ENCODE measurements at places on chromosomes 16 and 17.

DNA sequence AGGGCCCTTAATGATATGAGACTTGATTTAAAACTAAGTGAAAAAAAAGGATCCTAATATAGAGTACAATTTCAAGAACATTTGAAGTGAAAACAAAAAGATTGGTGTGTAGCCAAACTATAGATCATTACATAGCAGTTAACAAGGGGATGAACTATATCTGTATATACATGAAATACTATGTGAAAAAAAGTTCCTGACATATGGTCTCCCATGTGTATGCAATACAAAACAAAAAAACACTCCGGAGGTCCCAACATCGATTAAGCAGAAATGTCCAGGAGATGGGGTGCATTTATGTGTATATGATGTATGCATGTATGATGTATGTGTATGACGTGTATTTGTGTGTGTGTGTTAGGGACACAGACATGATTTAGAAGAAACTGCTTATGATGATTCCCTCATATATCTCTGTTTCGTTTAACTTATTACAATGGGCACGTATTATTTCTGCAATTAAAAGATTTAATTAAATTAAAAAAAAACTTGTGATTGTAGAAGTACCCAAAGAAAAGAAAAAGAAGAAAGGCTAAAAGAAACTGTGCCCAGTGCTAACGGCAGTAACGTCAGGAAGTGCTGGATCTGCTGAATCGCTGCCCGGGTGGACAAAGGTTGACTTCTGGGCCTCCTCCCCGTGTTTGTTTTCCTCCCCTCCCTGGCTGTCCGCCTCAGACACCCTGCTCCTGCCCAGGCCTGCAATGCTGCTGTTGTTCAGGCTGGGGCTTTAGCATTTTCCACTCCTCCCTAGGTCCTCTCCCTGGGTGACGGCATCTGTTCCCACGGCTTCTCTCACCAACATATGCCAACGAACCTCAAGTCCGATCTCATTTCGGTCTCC, 36.9 kb downstream of the TBX4 start:
- DNase-seq, result no peak

- DNase-seq, result no peak
Measured at GRCh38 chr16:1278477-1278876, 22.6 kb downstream of the TPSD1 start.

- no peak for DNase-seq
Measured at GRCh38 chr16:13421726-13422125, 498.2 kb upstream of the ERCC4 start.

DNA sequence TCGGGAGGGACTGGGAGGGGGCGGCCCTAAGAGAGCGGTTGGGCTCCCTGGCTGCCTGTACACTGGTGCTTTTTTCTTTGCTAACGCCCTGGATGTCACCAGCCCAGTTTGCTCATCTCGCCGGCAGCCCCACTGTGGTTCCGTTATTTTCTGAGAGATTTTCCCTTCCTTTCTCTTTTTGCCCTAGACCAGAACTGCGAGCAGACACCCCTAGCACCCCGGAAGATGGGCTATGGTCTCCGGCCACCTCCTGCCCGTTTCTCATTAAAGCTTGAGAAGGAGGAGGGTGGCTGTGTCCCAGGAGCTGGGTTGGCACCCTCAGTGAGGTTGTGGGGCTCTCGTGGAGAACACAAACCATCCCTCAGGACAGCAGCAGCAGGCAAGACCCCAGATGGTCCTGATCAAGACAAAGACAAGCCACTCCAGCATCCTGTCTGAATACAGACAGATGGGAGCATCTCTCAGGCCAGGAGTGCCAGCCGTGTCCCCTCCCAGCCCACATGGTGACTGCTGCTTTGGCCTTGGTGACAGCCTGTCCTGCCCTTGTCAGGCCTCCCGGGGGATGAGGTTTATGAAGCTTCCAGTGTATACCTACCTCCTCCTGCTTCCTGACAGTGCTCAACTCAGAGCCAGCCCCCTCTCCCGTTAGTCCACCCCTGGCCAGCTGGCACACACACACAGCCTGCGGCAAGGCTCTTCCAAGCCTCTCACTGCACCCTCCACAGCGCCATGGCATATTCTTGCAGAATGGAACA, 77.2 kb downstream of the KCNJ12 start:
- no peak for DNase-seq

DNA sequence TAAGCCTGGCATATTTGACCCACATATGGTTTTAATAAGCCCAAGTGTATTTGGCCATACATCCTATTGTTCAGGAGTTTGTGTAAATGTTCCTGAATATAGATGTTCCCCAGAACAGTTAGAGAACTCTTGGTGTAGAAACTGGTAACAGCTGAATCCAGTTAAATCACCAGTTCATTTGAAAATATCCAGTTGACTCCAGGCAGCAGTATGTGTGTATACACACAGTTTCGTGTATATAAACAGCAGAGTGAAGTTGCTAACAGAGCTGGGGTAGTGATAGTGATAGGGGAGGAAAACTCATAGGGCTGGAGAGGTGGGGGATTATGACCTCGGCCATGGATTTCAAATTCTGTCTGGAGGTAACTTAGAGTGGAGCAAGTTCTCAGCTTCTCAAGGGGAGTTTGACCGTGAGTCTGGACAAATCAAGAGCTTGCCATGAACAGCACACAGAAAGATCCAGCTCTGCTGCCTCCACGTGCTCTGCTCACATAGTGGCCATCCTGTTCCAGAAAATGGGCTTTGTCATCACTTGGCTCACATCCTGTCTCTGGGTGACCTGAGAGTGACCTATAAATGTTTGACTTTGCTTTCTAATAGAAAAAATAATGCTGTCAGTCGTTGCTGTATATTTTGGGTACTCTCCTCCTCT, 30.6 kb upstream of the MMD start:
- DNase-seq, result peak; percentile 71

DNA sequence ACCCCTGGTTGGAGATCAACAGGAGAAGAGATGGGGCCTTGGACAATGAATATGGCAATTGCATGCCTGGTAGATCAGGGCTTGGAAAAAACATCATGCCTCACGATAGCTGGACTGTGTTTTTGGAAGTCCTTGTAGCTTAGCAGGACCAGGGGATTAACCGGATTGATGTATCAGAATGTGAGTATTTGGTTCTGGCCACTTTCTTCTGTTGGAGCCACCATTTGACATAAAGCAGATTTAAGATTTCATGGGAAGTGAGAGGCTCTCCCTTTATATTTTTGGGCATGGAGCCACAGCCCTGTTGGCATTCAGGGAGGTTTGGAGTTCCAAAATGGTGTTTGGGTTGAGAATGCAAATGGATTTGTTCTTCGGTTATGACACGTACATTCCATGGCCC, 424.7 kb upstream of the MAF start:
- no peak for DNase-seq

- DNase-seq, result no peak
Measured at GRCh38 chr16:15976929-15977637, 27.7 kb downstream of the ABCC1 start.

DNA sequence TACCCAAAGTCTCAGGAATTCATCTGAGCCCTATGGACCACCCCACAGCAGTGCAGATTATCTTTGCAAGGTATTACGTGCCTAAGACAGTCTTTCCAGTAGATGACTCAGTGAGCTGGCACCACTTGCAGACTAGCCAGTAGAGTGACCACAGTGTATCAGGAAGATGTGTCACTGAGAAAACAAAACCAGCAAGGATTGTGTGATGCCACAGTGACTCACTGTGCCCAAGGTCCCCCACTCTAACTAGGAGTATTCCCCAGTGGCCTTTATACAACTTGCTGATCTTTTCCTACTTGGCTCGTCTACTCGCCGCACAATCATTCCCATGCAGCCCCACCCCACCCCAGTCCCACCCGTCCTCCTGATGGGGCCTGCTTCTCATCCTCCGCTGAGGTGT, 26.8 kb upstream of the PRKCA start:
- no peak for DNase-seq

DNA sequence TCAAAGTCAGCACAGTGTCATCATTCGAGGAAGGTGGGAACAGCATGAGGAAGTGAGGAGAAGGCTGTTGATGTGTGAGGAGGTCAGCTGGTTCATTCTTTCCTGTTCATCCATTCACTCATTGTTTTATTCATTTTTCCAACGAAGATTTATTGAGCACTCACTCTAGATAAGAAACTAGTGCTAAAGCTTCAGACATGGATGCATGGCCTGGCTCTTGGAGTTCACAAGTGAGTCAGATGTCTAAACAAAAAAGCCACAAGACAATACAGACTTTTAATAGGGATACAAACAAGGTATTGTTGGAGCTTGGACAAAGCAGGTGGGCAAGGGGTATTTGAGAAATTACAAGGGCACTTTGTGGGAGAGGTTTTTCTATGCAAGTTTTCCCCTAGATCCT, 31.3 kb upstream of the MPHOSPH6 start:
- DNase-seq, result no peak

DNA sequence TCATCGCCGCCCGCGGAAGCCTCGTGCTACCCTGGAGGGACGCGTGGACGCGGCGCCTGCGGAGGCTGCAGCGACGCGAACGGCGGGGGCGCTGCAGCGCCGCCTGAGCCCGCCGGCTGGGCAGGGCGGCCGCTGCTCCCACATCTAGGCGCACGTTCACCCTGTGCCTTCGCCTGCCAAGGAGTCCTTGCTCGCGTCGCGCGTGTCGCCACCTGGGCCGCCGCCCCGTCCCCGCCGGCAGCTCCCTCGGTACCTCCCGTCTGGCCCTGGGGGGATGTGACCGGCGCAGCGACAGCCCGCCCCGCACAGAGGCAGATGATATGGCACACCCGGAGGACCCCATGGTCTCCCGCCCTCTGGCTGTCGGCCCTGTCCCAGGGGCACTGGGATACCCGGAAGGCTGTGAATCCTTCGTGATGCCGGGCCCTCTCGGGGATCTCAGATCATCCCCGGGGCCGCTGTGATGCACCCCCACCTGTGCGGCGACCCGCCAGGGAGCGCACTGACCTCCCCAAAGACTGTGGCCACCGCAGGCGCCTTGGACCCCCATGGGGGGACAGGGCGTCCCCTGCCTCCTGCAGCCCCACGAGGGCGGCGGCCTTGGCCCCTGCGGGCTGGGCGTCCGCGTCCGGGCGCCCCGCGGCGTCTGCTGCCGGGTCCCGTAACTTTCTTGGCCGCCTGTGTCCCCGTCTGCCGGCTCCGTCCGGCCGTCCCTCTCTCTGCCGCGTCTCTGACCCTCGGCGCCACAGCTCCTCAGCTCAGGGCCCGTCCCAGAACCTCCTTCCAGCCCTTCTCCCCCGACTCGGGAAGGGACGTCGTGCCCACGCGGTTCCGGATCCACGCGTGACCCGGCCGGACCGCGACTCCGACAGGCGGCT, 689 bp upstream of the TBC1D24 start:
- DNase-seq, result peak; percentile 74

GRCh38 chr17:35428229-35428628, 4.1 kb downstream of the SLFN12 start:
- no peak for DNase-seq

- peak; percentile 53 for DNase-seq
Measured at GRCh38 chr16:21302898-21303528, 24.9 kb upstream of the CRYM start.

- no peak for DNase-seq
Measured at GRCh38 chr16:50996830-50997186, 154.3 kb downstream of the SALL1 start.

- DNase-seq, result no peak
Measured at GRCh38 chr17:81939881-81940385, 2.8 kb upstream of the PYCR1 start.

- no peak for DNase-seq
Measured at GRCh38 chr17:62895320-62896301, 70.4 kb upstream of the TANC2 start.

DNA sequence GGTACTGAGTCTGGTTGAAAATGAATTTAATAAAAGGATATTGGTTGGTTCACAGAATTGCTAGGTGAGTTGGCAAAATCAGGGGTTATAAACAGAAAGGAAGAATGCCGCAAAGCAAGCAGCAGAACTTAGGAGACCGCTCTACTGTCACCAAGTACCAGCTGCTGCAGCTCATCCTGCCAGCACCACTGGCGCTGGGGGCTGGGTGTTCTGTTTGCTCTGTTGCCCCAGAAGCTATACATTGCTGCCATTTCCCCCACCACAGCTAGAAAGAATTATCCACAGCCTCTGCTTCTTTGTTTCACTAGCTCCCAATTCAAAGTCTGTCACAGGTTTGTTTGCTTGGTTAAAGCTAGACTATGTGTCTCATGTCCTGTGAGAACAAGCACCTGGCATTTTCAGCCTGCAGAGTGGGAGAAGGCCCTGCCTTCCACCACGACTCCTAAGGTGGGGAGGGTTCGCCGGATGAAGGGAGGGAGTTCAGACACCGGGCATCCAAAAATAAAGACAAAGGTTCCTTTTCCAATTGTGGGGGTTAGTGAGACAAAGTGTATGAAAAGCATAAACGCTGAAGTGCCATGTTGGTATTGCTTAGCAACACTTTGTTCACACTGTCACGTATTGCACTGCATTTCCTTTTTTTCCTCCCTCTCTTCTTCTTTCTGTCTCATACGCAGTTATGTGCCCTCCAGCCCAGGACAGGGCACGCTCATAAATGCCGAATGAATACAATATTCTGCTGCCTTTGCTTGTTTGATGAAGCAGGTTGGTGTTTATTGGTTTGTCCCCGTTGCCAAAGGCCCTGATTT, 9.6 kb upstream of the CPD start:
- DNase-seq, result no peak

DNA sequence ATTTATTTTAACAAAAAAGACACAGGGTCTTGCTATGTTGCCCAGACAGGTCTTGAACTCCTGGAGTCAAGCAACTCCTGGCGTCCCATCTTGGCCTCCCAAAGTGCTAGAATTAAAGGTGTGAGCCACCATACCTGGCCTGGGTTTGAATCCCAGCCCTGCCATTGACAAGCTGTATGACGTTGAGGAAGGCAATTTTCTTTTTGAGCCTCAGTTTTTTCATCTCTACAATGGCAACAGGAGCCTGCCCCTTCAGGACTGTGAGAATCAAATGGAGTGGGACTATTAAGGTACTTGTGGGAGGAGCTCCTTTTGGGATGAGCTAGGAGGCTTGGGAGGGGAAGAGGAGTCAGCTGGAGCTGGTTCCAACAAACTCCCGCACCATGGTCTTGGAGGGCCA, 6.2 kb downstream of the RARA start:
- no peak for DNase-seq

DNA sequence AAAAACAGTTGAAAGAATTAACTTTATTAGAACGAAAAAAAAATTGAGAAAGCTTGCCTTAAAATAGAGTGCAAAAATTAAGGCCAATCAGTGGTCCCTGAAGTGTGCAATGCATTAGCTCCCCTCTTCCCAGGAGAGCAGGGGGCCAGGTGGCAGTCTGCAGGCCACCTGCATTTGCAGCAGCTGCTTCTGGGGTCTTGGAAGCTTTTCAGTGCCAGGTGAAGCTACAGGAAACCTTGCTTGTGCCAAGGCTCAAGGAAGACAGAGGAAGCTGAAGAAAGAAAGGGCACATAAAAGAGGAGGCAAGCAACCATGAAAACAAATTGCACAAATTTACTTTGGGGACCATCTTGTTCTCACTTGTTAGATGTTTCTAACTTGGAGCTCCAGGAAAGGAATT, 50.5 kb upstream of the MTMR4 start:
- no peak for DNase-seq

DNA sequence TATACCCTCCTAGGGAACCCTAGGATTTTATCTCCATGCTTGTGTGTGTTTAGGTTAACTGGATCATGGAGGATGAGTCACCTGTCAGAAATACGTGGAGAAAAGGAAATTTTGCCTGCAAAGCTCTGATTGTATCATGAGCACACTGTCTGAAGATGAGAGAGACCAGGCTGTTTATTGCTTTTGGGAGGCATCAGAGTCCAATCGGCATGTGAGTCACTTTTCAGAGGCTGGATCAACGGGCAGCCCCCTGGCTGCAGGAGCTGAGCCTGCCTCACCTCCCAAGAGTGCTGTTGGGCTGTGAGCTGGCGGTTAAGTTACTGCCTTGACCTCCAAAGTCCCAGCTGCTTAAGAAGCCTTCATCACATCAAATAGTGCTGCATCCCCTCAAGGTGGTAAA, 41.5 kb upstream of the MED9 start:
- DNase-seq, result no peak

Measured in K562 (cell line).